H1 (cell line): ENCODE measurements at places on chromosomes 3 and 15. TPM values are rescaled to one million over a fixed set of nuclear protein-coding genes. Genes with fewer than 3 reads are reported as not detected.

Gene AAGAB
- 45.9 and 52.7 TPM in 2 replicates for total RNA-seq

Gene MYH15
- 0.10 TPM in 1 of 2 replicates, not detected in the other for total RNA-seq

Gene AGTR1
- not detected in 2 replicates for total RNA-seq

DNA sequence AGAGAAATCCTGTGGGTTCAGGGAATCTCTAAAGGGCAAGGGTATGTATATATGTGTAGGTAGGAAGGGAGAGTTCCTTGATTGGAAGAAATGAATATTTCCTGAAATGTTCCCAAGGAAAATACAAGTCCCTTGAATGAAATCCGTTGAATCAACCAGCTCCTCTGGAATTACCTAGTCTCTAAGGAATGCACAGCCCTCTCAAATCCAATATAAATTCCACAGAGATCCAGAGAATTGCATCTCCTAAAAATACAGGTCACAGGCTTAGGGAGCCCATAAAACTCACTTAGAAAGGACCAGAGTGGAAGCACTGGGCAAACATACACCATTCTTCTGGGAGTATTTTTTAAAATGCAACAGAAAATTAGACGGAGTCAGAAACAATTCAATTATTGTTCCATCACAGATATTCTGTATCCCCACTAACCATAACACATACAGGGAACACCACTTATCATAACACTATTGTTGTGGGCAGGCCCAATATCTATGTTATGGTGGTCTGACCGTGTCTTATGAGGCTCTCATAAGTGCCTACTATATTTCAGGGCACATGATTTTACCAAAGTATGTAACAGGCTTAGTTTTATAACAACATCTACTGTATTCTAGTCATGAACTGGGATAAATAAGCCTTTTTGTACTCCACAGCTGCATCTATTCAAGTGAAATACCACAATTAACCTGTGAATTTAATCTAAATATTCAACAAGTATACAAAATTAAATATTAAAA lies 43.7 kb downstream of the IGSF11 start:
- H3K27ac ChIP-seq = no peak overlapping the region
- no peaks in the 10 kb centered on the region for H3K27me3 ChIP-seq
- H3K36me3 ChIP-seq = no peaks in the 10 kb centered on the region
- H3K4me3 ChIP-seq = no peak overlapping the region

DNA sequence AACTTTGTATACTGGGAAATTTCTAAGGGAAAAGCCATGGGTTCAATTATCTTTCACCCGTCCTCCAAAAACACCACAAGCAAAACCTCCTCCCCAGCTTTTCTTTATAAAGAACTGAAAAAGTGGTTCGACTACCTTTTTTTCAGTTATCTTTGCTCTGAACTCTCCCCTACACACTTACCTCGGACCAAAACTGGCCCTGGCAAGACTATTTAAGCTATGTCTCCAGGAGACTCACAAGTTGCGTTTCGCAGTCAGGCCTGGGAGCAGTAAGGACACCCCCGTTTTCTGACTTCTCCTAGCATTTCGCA lies 645 bp downstream of the COPS2 start:
- peak overlapping the region; percentile 99 for H3K4me3 ChIP-seq
- H3K27ac ChIP-seq = peak overlapping the region; percentile 85
- H3K36me3 ChIP-seq = no peaks in the 10 kb centered on the region
- no peaks in the 10 kb centered on the region for H3K4me1 ChIP-seq
- no peak for DNase-seq

DNA sequence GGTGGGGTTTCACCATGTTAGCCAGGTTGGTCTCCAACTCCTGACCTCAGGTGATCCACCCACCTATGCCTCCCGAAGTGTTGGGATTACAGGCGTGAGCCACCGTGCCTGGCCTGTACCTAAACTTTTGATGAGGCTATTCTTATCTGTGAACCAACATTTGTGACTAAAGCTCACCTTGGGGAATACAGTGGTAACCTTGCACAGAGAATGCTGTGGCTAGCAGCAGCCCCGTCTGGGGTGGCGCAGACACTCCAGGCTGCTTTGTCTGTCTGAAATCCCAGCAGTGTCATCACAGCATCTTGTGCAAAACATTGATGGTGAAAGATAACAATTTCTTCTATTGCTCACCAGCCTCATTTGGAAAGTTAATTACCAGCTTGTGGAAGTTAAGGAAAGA lies 58.9 kb downstream of the CMTM8 start:
- H3K4me1 ChIP-seq = no peaks in the 10 kb centered on the region; the same call in 1 of the 2 replicates
- no peak overlapping the region for H3K4me3 ChIP-seq
- H3K27ac ChIP-seq = no peak overlapping the region
- H3K27me3 ChIP-seq = no peaks in the 10 kb centered on the region
- H3K36me3 ChIP-seq = no peaks in the 10 kb centered on the region
- DNase-seq = no peak

DNA sequence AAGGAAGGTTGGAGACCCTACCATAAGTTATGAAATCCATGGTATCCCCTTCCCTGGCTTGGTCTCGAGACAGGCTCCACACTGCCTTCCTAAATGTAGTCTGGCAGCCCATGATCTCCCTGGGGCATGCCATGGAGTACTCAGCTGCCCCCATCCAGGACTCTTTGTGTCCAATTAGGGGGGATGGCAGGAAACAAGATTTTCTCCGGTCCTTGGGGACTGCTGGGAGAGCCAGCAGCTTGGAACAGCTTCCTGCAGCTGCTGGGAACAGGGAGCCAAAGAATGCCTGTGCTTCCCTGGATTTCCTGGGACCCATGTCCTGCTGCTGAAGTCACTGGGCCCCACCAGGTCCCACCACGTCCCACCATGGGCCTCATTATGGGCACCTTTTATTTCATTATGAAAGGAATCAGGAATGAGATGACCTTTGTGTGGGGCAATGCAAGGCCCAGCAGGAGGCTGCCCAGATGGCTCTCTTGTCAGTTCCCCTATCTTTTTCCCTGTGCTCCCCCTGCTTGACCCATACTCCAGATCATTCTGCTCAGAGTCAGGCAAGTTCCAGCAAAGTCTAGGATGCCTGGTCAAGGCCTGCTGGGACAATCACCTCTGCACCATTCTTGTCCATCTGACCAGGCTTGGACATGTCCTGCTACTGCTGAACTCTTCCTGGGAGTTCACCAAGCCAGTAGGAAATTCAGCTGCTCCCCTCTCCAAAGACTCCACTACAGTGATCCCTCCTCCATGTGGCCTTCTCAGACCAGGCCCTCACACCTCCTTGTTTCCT lies 15.0 kb upstream of the DAG1 start:
- no peak for DNase-seq
- no peaks in the 10 kb centered on the region for H3K27me3 ChIP-seq
- no peak overlapping the region for H3K4me3 ChIP-seq
- no peaks in the 10 kb centered on the region for H3K36me3 ChIP-seq
- no peak overlapping the region for H3K27ac ChIP-seq

GRCh38 chr15:85769182-85769900 lies 25.4 kb downstream of the KLHL25 start:
- H3K4me3 ChIP-seq = no peak overlapping the region
- H3K36me3 ChIP-seq = peaks cover 5% of the 10 kb centered on the region; the same call in 1 of the 2 replicates
- H3K27me3 ChIP-seq = no peaks in the 10 kb centered on the region
- DNase-seq = no peak

DNA sequence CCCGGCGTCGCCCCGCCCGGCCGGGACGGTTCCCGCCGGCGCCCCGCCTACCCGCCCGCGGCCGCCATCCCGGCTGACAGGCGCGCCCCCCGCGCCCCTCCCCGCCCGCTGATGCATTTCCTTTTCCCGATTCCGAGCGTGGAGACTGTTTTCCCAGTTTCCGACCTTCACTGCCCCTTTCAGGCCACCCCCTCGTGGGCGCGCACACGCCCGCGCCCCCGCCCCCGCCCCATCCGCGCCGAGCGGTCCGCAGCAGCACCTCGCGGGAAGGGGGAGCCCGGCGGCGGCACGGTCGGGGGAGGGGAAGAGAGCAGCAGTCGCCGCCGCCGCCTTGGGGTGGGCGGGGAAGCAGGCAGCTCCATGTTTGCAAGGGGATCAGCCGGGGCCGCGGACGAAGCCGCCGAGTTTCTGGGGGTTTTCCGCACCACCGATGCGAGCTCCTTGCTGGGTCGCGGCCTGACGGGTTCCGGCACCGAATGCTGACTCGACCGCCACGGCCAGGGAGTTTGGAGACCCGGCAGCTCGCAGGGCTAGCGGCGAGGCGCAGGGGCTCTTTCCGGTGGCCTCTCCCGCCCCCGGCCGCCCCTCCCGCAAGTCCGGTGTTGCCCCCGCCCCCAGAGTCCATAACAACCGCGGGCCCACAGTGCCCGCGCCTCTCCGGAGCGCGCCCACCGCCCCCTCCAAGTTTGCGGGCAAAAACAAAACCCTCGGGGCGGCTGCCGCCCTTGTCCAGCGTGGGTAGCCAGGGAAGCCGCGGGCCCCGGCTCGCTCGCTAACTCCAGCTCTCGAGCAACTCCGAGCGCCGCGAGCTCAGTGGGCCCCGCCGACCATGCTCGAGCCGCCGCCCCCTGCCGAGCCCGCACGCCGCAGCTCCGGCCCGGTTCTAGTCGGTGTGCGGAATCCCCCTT lies 3.2 kb upstream of the SIN3A start:
- DNase-seq = no peak
- H3K36me3 ChIP-seq = no peaks in the 10 kb centered on the region
- peak overlapping the region; percentile 85 for H3K4me3 ChIP-seq
- H3K27ac ChIP-seq = 0 out of 2 replicates have a peak overlapping the region, but pooled peaks have one; percentile 70
- H3K4me1 ChIP-seq = peaks cover 2% of the 10 kb centered on the region; the same call in 1 of the 2 replicates

DNA sequence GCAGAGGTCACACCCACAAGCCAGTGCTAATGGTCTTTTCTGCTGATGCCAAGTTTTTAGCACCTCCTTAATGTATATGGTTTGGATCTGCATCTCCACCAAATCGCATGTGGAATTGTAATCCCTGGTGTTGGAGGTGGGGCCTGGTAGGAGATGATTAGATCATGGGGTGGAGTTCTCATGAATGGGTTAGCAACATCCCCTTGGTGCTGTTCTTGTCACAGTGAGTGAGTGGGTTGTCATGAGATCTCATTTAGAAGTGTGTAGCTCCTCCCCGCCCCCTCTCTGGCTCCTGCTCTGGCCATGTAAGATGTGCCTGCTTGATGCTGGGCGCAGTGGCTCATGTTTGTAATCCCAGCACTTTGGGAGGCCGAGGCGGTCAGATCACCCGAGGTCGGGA lies 37.3 kb upstream of the KLHL6 start:
- no peak overlapping the region for H3K4me3 ChIP-seq
- H3K27ac ChIP-seq = no peak overlapping the region
- no peak for DNase-seq
- H3K36me3 ChIP-seq = no peaks in the 10 kb centered on the region
- H3K4me1 ChIP-seq = no peaks in the 10 kb centered on the region; the same call in 1 of the 2 replicates
- no peaks in the 10 kb centered on the region; the same call in 1 of the 2 replicates for H3K27me3 ChIP-seq

DNA sequence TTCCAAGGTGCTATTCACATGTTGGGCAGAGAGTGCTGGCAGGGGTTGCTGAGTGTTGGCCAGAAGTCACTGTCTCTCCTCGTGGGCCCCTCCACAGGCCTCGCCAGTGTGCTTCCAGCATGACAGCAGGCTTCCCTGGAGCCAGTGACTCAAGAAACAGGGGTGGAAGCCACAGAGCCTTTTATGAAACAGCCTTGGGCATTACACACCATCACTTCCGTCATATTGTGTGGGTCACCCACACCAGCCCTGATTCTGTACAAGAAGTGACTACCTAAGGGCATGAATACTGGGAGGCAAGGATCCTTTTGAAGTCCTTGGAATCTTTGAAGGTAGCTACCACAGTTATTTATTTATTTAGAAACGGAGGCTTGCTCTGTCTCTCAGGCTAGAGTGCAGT lies 177.6 kb upstream of the UBE3A start:
- H3K27me3 ChIP-seq = no peaks in the 10 kb centered on the region
- no peaks in the 10 kb centered on the region for H3K4me1 ChIP-seq
- no peak overlapping the region for H3K4me3 ChIP-seq
- H3K36me3 ChIP-seq = no peaks in the 10 kb centered on the region
- no peak overlapping the region for H3K27ac ChIP-seq
- no peak for DNase-seq

DNA sequence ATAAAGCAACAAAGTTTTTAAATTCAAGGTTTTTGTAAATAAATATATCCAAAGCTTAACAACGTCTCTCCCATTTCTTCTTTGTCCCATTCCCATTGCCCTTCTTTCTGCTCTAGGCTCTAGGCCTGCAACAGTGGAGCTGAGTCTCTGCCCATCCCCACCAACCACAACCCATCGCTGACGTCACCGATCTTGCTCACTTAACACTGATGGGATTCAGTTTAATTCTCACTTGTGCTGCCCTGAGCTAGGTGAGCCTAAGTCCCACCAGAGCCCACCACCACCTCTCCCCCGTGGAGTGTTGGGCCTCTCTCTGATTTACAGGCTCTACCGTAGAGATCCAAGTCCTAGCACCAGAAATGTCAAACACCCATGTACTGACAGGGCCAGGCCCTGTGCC lies 61.3 kb upstream of the RAB6B start:
- H3K36me3 ChIP-seq = no peaks in the 10 kb centered on the region
- no peak overlapping the region for H3K4me3 ChIP-seq
- no peak for DNase-seq
- H3K27ac ChIP-seq = no peak overlapping the region
- no peaks in the 10 kb centered on the region for H3K27me3 ChIP-seq
